NB4 (cell line): ENCODE measurements at places on chromosomes 1 and 21.

DNA sequence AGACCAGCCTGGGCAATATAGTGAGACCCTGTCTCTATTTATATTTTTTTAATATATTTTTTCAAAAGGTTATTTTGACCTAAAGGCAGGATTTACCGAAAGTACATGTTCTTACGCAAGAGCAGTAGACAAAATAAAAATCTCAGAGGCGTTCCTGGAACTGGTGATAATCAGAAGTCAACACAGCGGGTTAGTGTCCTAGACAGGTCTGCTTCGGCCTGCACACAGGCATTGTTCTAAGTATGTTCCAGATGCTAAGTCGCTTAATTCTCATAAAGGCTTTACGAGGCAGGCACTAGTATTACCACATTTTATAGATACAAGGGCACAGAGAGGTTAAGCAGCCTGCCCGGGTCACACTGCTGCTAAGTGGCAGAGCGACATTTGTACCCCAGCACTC is 56.9 kb upstream of the SLC25A33 start:
- no peak for DNase-seq

- peak; percentile 53 for DNase-seq
These were observed 1.1 kb upstream of the DNAJC28 start for GRCh38 chr21:33492571-33492970.

DNA sequence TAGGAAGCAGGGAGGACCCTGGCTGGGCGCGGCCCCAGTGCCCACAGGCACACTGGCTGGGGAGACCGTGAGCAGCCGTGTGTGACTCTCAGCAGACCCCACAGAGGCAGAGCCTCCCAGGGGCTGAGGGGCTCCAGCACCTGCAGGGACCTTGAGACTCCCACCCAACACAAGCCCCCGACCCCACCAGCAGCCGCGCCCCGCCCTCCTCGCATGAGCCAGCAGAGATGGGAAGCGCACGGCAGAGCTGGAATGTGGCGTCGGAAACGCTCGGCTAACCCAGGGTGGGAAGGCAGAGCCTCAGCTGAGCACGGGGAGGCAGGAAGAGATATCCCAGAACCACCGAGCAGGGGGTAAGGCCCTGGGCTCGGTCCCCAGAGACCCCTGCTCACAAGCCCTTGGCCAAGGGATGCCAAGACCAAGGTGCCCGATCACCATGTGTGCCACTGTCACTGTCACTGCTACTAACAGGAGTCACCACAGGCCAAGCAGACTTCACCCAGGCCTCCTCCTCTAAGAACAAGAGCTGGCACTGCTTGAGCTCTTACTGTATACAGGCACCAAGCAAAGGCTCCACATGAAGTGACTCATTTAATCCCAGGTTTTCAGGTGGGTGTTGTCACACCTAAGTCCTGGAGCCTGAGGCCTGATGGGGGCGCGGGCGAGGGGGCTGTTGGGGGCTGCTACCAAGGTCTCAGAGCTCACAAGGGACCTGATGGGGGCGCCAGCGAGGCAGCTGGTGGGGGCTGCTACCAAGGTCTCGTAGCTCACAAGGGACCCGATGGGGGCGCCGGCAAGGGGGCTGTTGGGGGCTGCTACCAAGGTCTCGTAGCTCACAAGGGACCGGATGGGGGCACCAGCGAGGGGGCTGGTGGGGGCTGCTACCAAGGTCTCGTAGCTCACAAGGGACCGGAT is 20.1 kb downstream of the MEGF6 start:
- DNase-seq: no peak

DNA sequence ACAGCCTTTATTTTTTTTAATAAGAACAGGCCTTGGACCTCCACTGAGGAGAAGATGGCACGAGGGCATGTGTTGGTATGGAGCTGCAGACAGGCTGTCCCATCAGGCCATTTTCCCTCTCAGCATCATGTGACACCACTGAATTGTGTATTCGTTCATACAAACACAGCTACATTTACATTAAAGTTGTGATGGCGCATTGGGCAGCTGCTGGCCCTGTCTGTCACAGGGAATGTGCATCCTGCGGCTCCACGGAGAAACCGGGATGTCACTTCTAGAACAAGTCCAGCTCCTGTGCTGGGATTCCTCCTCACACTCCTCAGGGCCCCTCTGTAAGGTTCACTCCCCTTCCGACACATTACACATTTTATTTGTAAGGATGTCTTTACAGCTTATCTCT is 147.6 kb upstream of the TNR start:
- DNase-seq: no peak

GRCh38 chr1:173503391-173503790 is 26.3 kb downstream of the PRDX6 start:
- DNase-seq: no peak

DNA sequence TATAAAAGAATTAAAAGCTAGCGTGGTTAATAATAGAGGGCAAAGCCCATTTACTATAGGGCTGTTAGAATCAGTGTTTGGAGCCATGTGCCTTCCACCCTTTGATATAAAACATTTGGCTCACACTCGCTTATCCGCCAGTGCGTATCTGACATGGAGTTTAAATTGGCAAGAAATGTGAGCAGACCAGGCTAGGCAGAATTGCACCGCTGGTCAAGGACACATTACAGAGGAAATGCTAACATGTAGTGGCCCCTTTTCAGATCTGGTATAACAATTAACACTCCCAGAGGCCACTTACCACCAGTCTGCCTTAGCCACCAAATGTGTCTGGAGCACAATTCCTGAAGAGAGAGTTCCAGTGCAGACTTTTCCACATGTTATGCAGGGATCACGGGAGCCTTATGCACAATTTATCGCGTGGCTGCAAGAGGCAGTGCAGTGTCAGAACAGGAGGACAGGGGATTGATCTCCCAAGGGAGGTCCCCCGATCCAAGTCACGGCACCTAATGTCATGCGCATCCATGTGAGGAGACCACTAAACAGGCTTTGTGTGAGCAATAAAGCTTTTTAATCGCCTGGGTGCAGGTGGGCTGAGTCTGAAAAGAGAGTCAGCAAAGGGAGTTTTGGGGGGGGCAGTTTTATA is 14.0 kb downstream of the GSTM3 start:
- no peak for DNase-seq

DNA sequence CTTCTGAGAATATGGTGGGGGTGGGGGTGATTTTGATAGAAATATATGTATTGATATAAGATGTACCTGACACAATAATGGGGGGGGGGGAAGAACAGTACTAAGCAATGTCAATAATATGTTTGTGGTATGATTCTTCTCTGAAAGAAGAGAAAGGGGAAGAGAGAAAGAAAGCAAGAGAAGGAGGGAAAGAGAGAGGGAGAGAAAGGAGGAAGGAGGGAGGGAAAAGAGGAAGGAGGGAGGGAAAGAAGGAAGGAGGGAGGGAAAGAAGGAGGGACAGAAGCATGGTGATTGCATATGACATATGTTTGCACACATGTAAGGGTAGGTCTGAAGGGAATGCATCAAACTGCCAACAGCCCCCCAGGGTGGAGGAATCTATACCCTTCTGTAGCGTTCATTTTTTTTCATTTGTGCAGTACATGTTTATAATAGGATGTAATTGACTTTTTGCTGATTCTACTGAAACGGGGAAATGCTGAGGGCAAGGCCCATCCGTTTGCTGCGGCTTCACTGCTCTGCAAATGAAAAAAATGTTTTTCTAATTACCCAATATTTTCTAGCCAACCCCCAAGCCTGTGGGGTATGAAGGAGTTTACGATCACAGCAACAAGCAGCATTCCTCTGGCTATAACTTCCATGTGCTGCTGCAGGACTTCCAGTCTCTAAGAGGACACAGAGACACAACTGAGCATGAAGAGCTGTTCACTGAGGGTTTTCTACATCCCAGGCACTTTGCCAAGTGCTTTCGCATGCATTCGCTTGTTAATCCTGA is 119.3 kb upstream of the ZC3H12A start:
- DNase-seq: no peak

- DNase-seq: peak; percentile 17
These were observed 39.1 kb downstream of the CLIC6 start for GRCh38 chr21:34707876-34708325.

- no peak for DNase-seq
These were observed 14.3 kb upstream of the LRRC53 start for GRCh38 chr1:74526708-74527107.

DNA sequence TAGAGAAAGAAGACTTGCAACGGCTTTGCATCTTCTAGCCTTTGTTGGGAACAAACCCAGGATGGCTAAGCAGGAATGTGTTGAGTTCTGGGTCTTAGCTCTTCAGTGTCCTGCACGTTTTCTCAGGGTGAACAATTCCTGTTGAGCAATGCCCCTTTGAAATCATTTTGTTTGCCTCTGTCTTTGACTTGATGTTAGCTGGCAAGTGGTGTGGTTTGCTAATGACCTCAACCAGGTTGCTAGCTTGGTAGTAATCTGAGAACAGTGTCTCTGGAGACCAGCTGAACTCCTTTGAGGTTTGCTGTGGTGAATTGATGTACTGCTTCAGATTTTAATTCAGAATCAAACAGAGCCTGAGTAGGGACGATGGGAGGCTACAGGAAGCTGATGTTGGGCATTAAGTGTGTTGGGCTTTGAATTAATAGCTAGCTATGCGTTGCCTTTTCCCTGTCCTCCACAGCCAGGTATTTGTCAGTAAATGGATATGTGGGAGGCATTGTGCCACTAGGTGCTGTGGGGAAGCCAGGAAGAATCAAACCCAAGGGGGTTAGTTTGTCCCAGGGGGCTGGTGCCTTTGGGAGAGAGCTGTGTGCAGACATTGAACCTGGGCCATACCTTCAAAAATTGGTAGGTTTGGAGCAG is 23.3 kb upstream of the SRSF10 start:
- peak; percentile 78 for DNase-seq

DNA sequence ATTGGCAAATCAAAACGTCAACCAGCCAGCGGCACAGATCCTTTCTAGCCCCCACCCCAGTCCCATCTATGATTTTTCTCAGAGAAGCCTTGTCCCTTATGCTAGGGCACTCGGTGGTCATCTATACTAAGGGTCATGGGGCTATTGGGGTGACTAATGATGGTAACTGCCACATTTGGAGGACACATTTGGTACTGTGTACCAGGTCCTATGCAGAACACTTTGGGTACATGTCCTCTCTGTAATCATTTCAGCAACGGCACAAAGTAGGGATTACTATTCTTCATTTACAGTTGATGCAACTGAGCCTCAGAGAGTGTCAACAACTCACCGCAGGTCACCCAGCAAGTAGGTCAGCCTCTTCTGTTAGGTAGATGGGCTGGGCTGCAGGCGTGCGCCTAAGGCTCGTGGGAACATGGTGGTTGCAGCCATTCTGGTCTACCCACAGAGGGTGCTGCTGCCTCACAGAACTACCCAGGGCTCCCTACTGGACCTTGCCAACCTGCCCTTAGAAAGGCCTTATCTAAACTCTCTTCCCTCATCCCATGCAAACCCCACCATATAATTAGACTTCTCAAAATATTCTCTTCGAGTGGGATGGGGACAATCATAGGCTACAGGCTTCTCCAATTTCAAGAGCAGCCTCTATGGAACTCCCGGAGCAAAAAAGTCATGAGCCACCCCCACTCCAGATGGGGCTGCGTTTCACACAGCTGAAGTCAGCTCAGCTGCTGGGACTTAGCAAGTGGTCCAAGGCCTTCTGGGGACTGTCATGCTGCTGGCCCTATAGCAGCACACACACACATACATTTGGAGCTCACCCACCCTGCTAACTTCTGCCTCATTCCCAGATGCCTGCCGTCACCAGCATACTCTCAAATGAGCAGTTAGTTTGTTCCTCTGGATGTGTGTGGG is 5.8 kb upstream of the SDHB start:
- DNase-seq: peak; percentile 90

DNA sequence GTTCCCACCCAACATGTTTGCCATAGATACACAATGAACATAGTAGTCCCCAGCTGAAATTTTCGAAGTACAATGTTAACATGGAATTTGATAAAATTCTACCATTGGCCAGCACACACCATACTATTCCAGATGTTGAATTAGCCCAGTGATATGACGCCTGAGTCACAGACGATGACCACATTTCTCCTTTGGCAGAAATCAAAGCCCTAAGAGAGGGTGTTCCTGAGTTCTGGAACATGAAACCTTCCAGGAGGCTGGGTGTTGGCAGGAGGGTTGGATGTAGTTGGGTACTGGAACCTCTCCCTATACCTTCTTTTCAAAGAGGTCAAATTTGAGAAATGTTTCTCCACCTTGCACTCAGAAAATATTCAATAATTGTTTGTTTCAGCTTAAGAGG is 37.8 kb downstream of the LPAR3 start:
- DNase-seq: no peak

DNA sequence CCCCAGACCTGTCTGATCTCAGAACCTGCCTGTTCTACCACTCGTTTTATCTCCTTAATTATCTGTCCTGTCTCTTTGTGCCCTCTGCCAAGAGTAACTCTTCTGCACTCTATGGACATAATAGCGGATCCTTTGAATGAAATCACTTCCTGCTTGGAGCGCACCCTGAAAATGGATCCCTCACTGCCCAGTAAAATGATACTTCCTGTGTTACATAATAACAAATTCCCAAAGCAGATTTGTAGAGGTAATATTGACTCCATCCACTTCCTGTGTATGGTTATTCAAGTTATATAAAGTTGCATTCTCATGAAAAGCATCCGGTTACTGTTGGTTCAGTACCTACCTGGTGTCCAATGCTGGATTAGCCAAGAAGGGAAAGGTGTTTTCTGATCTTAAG is 246.0 kb downstream of the TRABD2B start:
- DNase-seq: peak; percentile 15

GRCh38 chr1:196278816-196279215 is 329.4 kb downstream of the KCNT2 start:
- DNase-seq: no peak
